ENCODE measurements at places on chromosomes 3 and 15. TPM values are rescaled to one million over a fixed set of nuclear protein-coding genes. Genes with fewer than 3 reads are reported as not detected.
A peak's percentile ranks its signal among the peaks of the same experiment; 100 is the strongest.

DNA sequence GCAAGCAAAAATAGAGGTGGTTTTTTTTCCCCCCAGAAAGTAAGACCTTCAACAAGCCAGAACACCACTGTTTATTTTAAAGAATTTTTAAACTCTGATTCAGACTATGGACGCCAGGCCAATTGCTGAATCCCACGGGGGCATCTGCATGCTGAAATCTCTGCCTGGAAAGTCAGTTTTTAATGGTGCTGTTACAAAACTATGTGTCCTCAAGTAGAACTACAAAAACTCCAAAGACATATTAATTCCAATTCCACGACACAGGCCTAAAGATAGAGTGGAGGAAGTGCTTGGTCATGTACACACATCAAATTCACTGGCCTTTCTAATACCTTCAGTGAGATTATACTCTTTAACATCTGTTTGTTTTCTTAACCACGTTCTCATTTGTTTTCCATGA, 490.5 kb upstream of the NR2F2 start:
- peak; percentile 80 for DNase-seq

LPP gene
- polyA plus RNA-seq: 12.7 TPM

DISP2 gene
- 1.4 TPM for polyA plus RNA-seq

FAH gene
- 16.9 TPM for polyA plus RNA-seq

Measured in hindlimb muscle (tissue), 1 donor.